ENCODE measurements at places on chromosomes 12 and 14. TPM values are rescaled to one million over a fixed set of nuclear protein-coding genes. Genes with fewer than 3 reads are reported as not detected.

The FSCB gene
- total RNA-seq, result not detected

The BEST3 gene
- total RNA-seq, result 0.18 TPM

The NGB gene
- not detected for total RNA-seq

The PAX9 gene
- total RNA-seq, result 0.44 TPM
